ENCODE measurements at places on chromosomes 5 and 9.

GRCh38 chr5:71892641-71893365 is 173.7 kb downstream of the CARTPT start:
- no peak for DNase-seq

DNA sequence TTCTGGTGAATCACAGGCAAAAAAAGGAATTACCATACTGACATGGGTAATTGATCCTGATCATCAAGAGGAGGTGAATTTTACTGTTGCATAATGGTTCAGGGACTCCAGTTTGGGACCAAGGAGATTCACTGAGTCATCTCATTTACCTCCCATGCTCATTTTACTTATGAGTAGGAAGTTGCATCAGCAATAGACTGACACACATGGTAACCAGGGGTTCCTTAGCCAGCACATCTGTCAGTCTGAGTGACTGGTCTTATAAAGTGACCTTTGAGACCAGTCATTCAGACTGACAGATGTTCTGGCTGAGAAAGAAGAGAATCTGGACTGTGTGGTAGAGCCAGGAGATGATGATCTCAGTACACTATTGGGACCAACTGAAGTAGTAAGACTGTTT is 384.6 kb upstream of the CD180 start:
- no peak for DNase-seq

- DNase-seq, result no peak
These were observed 117.0 kb downstream of the GAS1 start for GRCh38 chr9:86830356-86830755.

DNA sequence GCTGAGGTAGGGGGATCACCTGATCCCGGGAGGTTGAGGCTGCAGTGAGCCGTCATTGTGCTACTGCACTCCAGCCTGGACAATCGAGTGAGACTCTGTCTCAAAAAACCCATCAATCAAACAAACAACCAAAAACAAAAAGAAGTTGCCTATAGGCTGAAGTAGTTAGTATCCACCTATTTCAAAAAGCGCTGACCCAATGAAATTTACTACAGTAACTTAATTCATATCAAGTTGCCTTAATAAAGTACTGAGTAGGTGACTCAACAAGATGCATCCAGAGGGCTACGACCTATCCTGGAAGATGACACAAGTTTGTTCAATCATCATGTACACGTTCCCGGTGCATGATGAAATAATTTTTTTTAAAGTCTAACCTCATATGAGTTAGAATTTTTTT is 648.6 kb upstream of the DMAC1 start:
- DNase-seq, result no peak

DNA sequence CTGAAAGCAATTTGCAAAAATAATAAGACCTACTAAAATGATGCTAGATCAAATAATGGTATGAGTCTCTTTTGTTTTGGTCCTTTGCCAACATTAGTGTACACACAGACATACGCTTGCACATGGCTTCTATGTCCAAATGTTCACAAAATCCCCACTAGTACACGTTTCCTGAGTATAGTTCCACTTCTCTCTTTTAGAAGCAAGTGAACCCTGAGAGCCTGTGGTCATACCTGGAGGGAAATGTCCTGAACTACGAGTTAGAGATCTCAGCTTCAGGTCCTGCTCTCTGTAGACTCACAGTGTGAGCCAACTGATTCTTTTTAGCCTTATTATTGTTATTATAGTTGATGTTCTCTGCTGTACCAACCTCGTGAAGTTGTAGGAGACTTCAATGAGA is 47.3 kb upstream of the ACTBL2 start:
- no peak for DNase-seq

GRCh38 chr9:24881361-24881760 is 335.7 kb upstream of the IZUMO3 start:
- DNase-seq, result no peak

- no peak for DNase-seq
These were observed 86.8 kb downstream of the SLC24A2 start for GRCh38 chr9:19701991-19702390.

DNA sequence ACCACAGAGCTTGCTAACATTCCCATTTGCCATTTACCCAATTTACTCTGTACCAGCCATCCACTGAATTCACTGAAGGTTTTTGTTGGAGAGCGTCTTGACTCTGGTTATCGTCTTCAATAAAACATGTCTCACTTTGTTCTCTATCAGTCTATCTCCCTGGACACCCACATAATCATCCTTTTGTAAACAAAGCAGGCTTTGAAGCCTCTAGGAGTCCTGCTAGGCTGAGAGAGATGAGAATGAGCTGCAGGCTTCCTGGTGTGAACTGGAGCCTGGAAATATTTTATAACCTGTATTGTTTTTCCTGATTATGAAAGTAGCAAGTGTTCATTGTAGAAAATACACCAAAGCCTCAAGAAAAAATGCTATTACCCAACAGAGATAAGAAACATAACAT is 140.6 kb upstream of the ZNF366 start:
- DNase-seq, result no peak

- no peak for DNase-seq
These were observed 45.7 kb upstream of the HAND1 start for GRCh38 chr5:154523709-154524108.

DNA sequence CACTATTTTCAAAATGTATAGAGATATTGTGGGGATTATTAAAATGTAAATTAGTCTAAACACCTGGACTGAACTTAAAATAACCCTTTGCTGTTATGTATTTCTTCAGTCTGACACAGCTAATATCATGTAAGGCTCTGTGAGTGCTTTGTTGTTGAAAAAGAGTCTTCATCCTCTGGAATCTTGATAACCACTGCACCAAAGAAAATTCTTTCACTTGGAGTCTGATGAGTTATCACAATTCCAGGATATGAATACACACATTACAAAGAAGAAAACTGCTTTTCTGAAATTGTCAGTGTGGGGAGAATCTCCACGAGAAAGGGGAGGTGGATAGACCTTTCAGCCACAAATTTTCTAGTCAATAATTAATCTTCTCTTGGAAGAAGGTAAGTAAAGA is 42.3 kb upstream of the TARS1 start:
- no peak for DNase-seq

GRCh38 chr9:83182071-83182470 is 119.1 kb upstream of the RASEF start:
- DNase-seq, result no peak

DNA sequence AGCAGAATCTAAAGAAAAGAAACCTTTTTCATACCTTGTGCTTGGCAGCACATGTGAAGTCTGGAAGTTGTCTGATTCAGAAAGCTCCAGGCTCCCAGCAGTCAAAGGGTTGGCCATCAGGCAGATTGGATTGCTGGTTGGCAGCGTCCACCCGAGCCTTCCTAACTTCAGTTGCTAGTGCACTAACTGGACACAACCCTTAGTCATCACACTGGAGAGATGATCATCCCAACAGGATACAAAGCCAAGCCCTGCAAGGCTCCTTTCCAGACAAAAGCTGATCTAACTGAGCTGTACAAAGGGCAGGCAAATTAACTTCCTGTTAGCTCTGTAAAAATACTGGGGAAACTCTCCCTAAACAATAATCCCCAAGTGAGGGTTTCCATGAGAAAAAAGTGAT is 185.6 kb downstream of the SNX18 start:
- DNase-seq, result no peak

DNA sequence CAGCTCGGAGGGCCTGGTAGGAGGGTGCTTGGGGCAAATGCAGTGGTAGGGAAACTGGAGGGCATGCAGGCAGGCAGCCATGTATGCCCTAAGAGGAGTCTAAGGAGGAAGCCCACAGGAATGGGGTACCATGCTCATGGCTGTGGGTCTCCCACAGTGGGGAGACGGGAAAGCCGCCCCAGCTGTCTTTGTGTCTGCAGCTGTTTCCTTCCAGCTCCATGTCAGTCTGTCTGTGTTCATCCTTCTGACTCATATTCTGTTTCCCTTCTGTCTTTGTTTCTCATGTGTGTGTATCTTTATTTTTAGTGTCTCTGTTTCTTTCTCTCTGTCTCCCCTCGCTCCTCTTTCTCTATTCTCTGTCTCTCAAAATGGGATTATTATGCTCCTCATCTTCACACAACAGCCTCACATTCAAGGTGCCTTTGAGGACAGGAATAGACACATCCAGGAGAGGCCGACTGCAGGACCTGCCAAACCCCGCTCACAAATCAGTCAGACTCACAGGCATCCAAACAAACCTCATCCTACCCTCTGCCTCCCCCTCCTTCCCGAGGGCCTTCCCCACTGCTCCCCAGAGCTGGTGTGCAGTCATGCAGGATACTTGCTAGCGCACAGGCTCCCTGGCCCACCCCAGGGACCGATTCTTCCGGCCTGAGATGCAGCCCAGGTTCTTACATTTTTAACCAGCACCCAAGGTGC is 68.4 kb upstream of the RARS1 start:
- no peak for DNase-seq

DNA sequence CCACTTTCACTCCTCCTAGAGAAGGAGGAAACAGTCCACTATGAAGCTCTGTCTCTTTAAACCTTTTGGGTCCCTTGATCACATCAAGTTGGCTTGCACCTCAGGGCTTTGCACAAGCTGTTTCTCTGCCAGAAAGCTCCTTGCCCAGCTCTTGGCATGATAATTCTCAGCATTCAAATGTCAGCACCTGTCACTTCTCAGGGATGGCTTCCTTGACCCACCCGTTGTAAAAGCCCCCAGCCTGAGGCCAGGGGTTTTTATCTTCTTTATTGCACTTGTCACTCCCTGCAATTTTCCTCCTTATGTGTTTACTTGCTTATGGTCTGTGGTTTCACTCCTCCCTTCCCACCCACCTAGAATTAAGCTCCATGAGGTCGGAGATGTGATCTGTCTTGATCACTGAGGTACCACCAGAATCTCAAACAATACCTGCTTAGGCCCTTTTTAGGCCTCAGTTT is 200.7 kb upstream of the TBC1D2 start:
- no peak for DNase-seq
